ENCODE measurements at places on chromosomes 7 and 10.

GRCh38 chr7:27689591-27690164 lies 27.0 kb upstream of the HIBADH start:
- DNase-seq, result no peak

GRCh38 chr7:31096198-31096876 lies 44.2 kb downstream of the ADCYAP1R1 start:
- DNase-seq, result no peak

GRCh38 chr7:117907049-117907640 lies 33.9 kb upstream of the CTTNBP2 start:
- no peak for DNase-seq

DNA sequence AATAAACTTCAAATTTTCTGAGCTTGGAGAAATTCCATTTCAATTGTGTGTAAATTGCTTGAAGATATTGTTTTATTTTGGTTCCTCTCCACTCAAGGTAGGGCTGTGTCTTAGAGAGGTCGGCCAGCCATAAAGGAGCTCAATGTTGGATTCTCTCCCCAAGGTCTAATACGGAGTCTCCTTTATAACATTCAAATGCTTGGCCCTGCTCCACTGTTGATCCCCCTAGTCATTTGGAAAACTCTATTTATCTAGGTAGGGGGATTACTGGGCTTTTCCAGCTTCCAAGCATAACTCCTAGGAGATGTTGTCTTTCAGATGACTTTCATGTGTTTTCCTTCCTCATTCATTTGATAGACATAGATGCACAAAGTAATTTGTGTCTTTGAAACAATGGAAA lies 170.9 kb downstream of the LRMDA start:
- no peak for DNase-seq

DNA sequence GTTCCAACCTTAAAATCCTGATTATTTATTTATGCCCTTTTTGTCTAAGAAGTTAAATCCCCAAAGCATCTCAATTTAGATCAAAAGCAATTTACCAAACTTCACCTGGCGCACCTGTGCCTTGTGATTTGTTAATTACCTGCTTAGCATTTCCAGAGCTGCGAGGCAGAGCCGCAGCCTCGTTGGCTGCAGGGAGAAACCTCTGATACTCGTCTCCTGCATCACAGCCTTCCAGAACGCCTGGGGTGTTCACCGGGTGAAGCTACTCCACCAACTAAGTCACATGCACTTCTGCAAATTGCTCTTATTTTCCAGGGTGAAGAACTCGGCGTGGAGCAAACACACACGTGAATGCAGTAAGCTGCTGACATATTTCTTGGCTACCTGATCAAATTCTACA lies 198.1 kb upstream of the RNF32 start:
- no peak for DNase-seq

- DNase-seq, result no peak
These were observed 63.3 kb upstream of the JAZF1 start for GRCh38 chr7:28243861-28244260.

DNA sequence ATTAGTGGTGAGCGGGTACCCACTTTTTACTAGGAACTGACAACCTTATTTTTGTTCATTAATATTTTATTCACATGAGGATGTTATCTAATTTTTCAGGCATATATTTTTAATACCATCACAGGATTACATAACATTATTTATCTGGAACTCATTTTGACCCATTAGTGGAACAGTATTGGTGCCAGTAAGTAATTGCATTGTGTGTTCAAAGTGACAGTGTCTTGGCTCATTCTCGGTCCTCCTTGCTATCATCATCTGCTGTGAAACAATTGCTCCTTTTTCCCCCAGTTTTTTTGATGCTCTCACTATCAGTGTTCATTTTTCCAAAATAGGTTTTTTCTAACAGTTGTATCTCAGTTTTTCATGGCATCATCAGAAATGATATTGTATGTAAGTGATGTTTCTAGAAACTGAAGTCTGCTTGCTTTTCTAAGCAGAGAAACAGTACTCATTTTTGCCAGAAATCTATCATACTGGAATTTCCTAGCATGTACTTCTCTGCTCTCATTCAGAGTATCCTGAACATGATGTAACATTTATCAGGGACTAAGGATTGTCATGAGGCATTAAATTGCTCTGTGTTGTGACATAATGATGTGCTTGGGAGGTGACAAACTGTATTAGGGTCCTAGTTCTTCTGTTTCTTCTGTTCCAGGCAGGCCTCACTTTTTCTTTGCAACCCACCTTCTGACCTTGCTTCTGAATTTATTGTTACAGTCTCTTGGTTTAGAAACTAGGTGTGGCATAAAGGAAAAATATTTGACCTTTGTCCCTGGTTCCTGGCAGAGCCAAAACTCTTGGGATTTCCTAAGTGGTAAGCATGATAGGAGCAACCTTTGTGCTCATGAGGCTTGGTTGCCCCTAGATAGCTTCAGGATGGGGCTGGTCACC lies 4.2 kb downstream of the NUB1 start:
- no peak for DNase-seq

GRCh38 chr7:109983618-109984017 lies 1107.3 kb upstream of the LRRN3 start:
- DNase-seq, result no peak

GRCh38 chr7:44757739-44758138 lies 9.1 kb downstream of the ZMIZ2 start:
- DNase-seq, result no peak

GRCh38 chr10:4255751-4256150 lies 470.7 kb upstream of the KLF6 start:
- no peak for DNase-seq

GRCh38 chr10:58266003-58266825 lies 1.5 kb downstream of the IPMK start:
- DNase-seq, result no peak

- no peak for DNase-seq
These were observed 232.7 kb downstream of the IMMP2L start for GRCh38 chr7:111329367-111330234.

DNA sequence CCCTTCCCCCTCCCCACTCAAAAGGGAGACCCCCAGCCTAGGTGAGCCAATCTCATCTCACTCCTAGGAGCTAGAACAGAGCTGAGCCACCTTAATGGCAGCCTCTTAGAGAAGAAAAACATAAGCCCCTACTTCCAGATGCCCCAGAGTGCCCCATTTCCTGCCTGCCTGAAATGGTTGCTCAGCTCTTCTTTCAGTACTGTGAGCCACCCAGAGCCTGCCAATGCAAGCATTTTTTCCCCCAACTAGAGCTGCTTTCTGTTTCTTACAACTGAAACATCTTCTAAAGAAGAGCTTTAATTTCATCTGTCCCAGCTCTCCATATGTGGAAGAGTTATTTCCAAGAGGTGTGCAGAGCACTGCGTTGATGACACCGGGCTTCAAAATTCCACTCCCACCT lies 136.7 kb downstream of the PLPP4 start:
- DNase-seq, result no peak

- DNase-seq, result no peak
These were observed 23.6 kb downstream of the ABI1 start for GRCh38 chr10:26837139-26837538.

DNA sequence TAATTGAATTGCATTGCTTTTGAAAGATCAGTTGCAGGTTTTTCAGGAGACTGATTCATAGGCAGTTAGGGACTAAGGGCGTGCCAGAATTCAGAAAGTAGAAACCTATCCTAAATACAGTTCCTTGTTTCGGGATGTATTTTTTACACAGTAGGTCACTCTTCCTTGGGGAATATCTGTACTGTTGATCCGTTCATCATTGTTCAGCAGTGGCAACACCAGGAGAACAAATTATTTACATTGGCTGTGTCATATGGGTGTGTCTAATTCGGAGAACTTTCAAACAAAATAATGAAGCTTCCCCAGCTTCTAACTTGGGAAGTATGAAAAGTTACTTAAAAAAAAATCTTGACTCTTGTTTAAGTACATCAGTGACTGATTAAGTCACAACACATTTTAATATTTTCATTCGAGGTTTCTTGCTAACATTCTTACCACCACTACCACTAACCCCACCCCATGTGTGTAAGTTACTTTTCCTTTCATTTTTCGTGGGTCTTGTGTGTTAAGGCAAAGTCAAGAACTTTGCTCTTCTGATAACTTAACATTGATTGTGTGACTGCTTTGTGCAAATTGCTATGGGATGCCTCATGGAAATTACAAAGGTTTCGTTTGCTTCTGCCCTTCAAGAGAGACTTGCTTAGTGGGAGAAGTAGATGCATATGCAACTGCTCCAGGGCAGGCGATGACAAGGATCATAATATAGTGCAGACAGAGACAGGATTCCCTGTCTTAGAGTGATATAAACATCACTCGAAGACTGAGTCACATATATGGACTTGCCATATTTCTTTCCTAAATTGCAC lies 43.8 kb upstream of the RPA3 start:
- DNase-seq, result no peak

DNA sequence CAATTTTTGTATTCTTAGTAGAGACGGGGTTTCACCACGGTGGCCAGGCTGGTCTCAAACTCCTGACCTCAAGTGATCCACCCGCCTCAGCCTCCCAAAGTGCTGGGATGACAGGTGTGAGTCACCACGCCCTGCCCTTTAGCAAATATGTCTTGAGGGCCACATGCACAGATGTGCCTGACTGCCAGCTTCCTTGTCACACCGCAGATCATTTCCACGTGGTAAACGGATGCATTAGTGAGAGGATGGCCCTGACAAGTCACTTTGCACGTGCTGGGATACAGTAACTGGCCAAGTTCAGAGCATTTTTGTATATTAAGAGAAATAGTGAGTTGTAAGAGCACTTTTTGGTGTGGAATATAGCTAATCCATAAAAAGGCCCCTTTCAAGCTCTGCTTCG lies 44.3 kb upstream of the FAM180A start:
- no peak for DNase-seq

GRCh38 chr7:55065079-55065478 lies 46.3 kb downstream of the EGFR start:
- DNase-seq, result no peak
